Activated naive CD8-positive, alpha-beta T cell treated with anti-CD3 and anti-CD28 coated beads, Interleukin-2, amount 10 ng/mL, durations not matched to agents 7 days and 5 days (primary cell): ENCODE measurements at places on chromosomes 7 and 10. TPM values are rescaled to one million over a fixed set of nuclear protein-coding genes. Genes with fewer than 3 reads are reported as not detected.

Gene NFE2L3
- 10.0 TPM for total RNA-seq

Gene MYPN
- not detected for total RNA-seq

Gene CCDC146
- 9.9 TPM for total RNA-seq

Gene SPAM1
- not detected for total RNA-seq

Gene ACTR3C
- 7.0 TPM for total RNA-seq

Gene TAS2R5
- total RNA-seq = 1.7 TPM

Gene OR2A42
- total RNA-seq = not detected

DNA sequence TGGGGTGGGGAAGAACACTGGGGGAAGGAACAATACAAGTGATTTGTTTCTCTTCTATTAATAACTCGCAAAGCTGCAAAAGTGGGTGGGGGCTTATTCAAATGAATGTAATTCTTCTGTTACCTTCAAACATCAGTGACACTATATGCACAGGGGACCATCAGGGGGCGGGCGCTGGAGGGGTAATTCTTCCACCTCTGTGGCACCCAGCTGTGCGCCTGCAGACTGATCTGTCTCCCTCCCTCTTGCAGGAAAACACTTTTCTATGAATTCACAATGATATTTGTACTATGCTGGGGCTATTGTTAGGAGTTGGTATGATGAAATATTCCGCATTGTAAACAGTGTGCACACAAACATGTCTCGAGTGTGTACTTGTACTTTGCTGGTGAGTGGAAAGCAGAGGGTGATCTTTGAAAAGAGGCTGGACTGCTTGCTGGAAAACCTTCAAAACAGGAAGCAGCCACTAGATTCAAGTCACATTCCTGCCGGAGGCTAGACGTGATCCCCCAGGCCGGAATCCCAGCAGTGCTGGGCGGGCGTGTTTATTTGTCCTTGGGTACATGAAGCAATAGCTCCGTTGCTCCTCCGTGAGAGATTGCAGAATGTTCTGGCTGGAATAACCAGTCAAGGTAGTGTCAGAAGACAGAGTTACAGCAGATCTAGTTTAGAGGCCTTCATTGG lies 15.8 kb upstream of the BNIP3 start:
- no peaks in the 10 kb centered on the region for H3K36me3 ChIP-seq
- no peak overlapping the region for H3K27ac ChIP-seq
- no peak for DNase-seq

- DNase-seq = no peak
- H3K36me3 ChIP-seq = peaks cover 2% of the 10 kb centered on the region
- H3K27me3 ChIP-seq = peaks cover 15% of the 10 kb centered on the region
Observed at GRCh38 chr7:116198748-116199410, 11.5 kb upstream of the TES start.

- no peaks in the 10 kb centered on the region for H3K36me3 ChIP-seq
- DNase-seq = no peak
- no peak overlapping the region for H3K4me3 ChIP-seq
- H3K27ac ChIP-seq = no peak overlapping the region
- peaks cover 6% of the 10 kb centered on the region for H3K4me1 ChIP-seq
Observed at GRCh38 chr10:98340940-98341310, 72.9 kb upstream of the LOXL4 start.

- peaks cover 4% of the 10 kb centered on the region for H3K36me3 ChIP-seq
- H3K4me3 ChIP-seq = no peak overlapping the region
- H3K4me1 ChIP-seq = peaks cover 22% of the 10 kb centered on the region
- DNase-seq = no peak
- no peaks in the 10 kb centered on the region for H3K27me3 ChIP-seq
Observed at GRCh38 chr10:35412003-35412723, 75.9 kb downstream of the CCNY start.

GRCh38 chr10:132518572-132519381 lies 18.8 kb upstream of the INPP5A start:
- no peaks in the 10 kb centered on the region for H3K36me3 ChIP-seq
- no peak overlapping the region for H3K27ac ChIP-seq
- no peak for DNase-seq
- H3K27me3 ChIP-seq = peaks cover 3% of the 10 kb centered on the region
- H3K4me1 ChIP-seq = no peaks in the 10 kb centered on the region
- no peak overlapping the region for H3K4me3 ChIP-seq

- peaks cover 39% of the 10 kb centered on the region for H3K36me3 ChIP-seq
- H3K4me3 ChIP-seq = peak overlapping the region; percentile 69
- peaks cover 31% of the 10 kb centered on the region for H3K4me1 ChIP-seq
- no peak for DNase-seq
- no peak overlapping the region for H3K27ac ChIP-seq
Observed at GRCh38 chr10:74977072-74977471, 134.4 kb upstream of the SAMD8 start.

DNA sequence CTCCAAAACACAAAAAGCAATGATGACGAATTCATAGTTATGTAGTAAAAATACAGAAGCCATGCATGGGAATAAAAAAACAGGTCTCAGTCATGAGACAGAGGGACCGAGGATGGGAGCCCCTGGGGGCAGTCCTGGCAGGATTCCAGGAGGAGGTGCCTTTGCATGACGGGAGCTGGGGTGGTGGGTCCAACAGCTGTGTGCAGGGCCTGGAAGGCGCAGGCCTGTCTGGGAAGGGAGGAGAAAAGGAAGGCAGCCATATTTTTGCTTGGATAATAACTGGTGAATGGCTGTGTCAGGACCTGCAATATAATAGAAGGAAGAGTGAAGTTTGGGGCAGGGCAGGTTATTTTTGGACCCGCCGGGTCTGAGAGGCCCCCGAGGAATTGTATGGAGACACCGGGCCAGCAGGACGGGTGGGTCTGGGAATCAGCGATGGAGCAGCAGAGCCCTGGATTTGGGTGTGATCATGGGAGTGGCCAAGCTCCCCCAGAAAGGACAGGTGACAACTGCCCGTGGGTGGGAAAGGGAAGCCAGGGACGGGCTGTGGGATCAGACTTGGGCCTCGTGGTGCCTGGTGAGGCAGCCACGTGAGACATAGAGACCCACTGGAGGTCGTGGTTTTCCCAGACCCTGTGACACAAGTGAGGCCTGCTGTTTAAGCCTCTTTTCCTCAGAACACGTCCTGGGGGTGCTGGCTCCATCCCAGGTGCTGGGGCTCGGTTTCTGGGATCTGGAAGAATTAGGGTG lies 2.9 kb upstream of the JAKMIP3 start:
- peaks cover 4% of the 10 kb centered on the region for H3K4me1 ChIP-seq
- H3K4me3 ChIP-seq = no peak overlapping the region
- H3K27me3 ChIP-seq = peaks cover 6% of the 10 kb centered on the region
- H3K27ac ChIP-seq = no peak overlapping the region
- no peaks in the 10 kb centered on the region for H3K36me3 ChIP-seq

GRCh38 chr10:92857904-92858514 lies 9.7 kb downstream of the EXOC6 start:
- H3K4me1 ChIP-seq = no peaks in the 10 kb centered on the region
- H3K27me3 ChIP-seq = no peaks in the 10 kb centered on the region
- peaks cover 43% of the 10 kb centered on the region for H3K36me3 ChIP-seq
- H3K27ac ChIP-seq = no peak overlapping the region
- no peak overlapping the region for H3K4me3 ChIP-seq
- no peak for DNase-seq

DNA sequence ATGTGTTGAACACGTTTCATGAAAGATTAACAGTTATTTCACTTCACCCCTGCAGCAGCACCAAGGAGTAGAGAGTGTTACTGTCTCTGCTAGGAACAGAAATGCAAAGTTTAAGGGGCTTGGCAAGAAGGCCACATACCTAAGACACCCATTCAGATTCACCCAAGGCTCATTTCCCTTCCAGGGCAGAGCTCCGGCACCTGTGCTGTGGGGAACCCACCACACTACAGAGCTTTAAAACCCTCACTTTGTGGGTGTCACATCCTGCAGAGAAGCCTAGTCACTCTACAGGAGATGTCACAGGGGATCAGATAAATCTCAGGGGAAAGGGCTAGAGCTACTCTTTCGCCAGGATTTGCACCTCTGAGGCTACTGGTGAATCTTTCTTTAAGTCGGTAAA lies 176.1 kb upstream of the KLF6 start:
- H3K27me3 ChIP-seq = no peaks in the 10 kb centered on the region
- H3K4me1 ChIP-seq = peaks cover 57% of the 10 kb centered on the region
- peak; percentile 67 for DNase-seq
- H3K36me3 ChIP-seq = peaks cover 36% of the 10 kb centered on the region
- H3K27ac ChIP-seq = peak overlapping the region; percentile 93
- peak overlapping the region; percentile 85 for H3K4me3 ChIP-seq

- no peaks in the 10 kb centered on the region for H3K27me3 ChIP-seq
- no peaks in the 10 kb centered on the region for H3K36me3 ChIP-seq
- H3K4me1 ChIP-seq = no peaks in the 10 kb centered on the region
- no peak overlapping the region for H3K4me3 ChIP-seq
Observed at GRCh38 chr7:102042016-102042656, 224.7 kb downstream of the CUX1 start.

DNA sequence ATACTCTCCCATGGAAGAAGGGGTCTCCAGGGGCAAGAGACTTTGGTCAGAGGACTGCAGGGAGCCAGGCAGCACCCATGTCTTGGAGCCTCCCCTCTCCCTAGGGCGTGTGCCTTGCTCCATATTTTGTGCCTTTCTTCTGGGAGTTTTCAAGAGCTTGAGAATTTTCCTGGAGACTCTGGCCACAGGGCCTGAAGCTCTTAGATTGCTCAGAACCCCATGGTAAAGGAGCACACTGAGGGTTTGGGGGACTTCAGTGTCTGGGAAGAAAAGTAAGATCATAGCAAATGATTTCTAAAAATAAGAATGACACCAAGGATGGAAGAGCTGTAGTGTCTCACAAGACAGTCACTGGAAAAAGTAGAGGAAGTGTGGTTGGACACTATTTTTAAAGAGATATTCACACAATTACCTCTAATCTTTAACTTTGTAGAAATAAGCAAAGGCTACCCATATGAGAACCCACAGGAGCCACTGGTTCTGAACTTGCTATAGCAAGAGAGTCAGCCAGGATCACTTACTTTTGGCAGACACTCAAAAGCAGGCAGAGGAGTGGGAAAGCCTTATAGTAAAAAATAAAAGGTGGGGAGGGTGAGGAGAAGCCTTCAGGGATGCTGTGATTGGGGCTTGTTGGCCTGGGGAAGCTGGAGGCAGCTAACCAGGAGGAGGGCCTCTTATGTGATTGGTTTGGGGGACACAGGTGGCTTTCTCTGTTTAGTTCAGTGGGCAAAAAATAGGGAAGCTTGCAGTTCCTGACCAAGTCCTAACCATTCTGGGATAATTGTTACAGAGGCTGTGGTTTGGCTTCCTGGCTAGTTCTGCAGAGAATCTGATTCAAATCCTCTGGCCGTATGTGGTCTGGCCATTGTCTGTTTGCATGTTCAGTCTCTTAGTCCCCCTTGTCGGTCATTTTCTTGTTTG lies 5.1 kb upstream of the CSGALNACT2 start:
- no peaks in the 10 kb centered on the region for H3K27me3 ChIP-seq
- H3K27ac ChIP-seq = no peak overlapping the region
- no peak for DNase-seq
- peaks cover 6% of the 10 kb centered on the region for H3K36me3 ChIP-seq

- no peaks in the 10 kb centered on the region for H3K4me1 ChIP-seq
- no peaks in the 10 kb centered on the region for H3K27me3 ChIP-seq
- no peak overlapping the region for H3K27ac ChIP-seq
- no peak overlapping the region for H3K4me3 ChIP-seq
- H3K36me3 ChIP-seq = no peaks in the 10 kb centered on the region
- no peak for DNase-seq
Observed at GRCh38 chr10:54449056-54449455, 352.0 kb downstream of the PCDH15 start.

DNA sequence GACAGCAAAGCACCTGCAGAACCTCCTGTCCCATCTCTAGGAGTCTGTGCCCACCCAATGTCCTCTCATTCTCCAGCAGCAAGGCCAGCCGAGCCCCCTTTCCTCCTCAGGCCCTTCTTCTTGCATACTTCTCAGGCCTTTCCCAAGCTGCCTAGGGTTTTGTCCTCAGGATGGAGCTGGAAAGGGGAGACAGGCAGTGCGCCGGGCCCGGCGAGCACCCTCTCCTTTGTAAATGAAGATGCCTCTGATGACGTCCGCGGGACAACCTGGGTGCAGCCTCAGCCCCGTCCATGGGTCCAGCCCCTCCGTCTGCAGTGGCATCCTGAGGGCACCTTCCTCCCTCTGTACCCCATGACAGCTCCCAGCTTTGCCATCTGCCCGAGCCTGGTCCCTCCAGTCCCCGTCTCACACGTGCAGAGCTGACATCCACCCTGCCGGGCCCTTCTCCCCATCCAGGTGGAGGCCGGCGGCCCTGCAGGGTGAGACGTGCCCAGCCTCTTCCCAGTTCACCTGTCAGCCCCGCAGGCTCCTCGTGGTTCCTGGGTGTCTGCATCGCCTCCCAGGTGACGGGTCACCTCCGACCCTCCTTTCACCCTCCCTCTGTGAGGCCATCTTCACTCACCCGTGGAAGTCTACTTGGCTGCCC lies 36.4 kb downstream of the JAKMIP3 start:
- H3K27ac ChIP-seq = no peak overlapping the region
- no peaks in the 10 kb centered on the region for H3K36me3 ChIP-seq
- DNase-seq = peak; percentile 17
- no peak overlapping the region for H3K4me3 ChIP-seq
- peaks cover 2% of the 10 kb centered on the region for H3K27me3 ChIP-seq
- no peaks in the 10 kb centered on the region for H3K4me1 ChIP-seq

GRCh38 chr7:46390042-46390441 lies 469.0 kb upstream of the IGFBP3 start:
- no peaks in the 10 kb centered on the region for H3K27me3 ChIP-seq

DNA sequence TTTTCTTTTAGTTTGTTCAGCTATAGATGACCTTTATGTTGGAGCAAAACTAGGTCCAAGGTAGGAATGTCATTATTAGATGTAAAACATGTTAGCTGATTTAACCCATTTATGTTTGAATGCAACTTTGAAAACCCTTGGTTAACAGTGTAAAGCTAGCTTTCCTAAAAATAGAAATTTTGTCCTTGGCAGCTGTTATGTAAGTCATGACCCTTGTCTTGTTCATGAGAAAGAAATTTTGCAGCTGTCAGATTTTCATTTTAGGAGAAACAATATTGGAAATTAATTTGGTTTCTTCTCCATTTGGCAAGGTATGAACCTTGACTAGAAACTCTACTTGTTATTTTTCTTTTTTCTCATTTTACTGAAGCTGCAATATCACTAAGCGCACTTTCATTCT lies 23.9 kb upstream of the CCAR1 start:
- no peaks in the 10 kb centered on the region for H3K4me1 ChIP-seq
- H3K36me3 ChIP-seq = peaks cover 2% of the 10 kb centered on the region
- DNase-seq = no peak
- H3K27ac ChIP-seq = no peak overlapping the region

GRCh38 chr7:127933146-127933545 lies 98.1 kb downstream of the LRRC4 start:
- DNase-seq = no peak
- H3K27me3 ChIP-seq = no peaks in the 10 kb centered on the region
- H3K4me3 ChIP-seq = no peak overlapping the region
- H3K36me3 ChIP-seq = peaks cover 24% of the 10 kb centered on the region
- H3K4me1 ChIP-seq = peaks cover under 1% of the 10 kb centered on the region

- DNase-seq = no peak
- no peak overlapping the region for H3K4me3 ChIP-seq
- peaks cover 32% of the 10 kb centered on the region for H3K36me3 ChIP-seq
- H3K27me3 ChIP-seq = no peaks in the 10 kb centered on the region
Observed at GRCh38 chr7:12315049-12315448, 88.6 kb downstream of the VWDE start.

- DNase-seq = no peak
- peaks cover 4% of the 10 kb centered on the region for H3K4me1 ChIP-seq
- H3K36me3 ChIP-seq = no peaks in the 10 kb centered on the region
- H3K4me3 ChIP-seq = no peak overlapping the region
Observed at GRCh38 chr10:615583-616152, 73.8 kb downstream of the DIP2C start.

- no peak overlapping the region for H3K27ac ChIP-seq
- H3K4me1 ChIP-seq = peaks cover 5% of the 10 kb centered on the region
- H3K36me3 ChIP-seq = no peaks in the 10 kb centered on the region
- H3K27me3 ChIP-seq = peaks cover 9% of the 10 kb centered on the region
- no peak overlapping the region for H3K4me3 ChIP-seq
Observed at GRCh38 chr10:11782793-11783557, 40.2 kb upstream of the PROSER2 start.
